Stimulated activated CD4-positive, alpha-beta T cell treated with anti-CD3 and anti-CD28 coated beads, TNF-alpha, amount 100 ng/mL, for 24 hours (primary cell): ENCODE measurements at places on chromosomes 13 and 19.
A peak's percentile ranks its signal among the peaks of the same experiment; 100 is the strongest.

DNA sequence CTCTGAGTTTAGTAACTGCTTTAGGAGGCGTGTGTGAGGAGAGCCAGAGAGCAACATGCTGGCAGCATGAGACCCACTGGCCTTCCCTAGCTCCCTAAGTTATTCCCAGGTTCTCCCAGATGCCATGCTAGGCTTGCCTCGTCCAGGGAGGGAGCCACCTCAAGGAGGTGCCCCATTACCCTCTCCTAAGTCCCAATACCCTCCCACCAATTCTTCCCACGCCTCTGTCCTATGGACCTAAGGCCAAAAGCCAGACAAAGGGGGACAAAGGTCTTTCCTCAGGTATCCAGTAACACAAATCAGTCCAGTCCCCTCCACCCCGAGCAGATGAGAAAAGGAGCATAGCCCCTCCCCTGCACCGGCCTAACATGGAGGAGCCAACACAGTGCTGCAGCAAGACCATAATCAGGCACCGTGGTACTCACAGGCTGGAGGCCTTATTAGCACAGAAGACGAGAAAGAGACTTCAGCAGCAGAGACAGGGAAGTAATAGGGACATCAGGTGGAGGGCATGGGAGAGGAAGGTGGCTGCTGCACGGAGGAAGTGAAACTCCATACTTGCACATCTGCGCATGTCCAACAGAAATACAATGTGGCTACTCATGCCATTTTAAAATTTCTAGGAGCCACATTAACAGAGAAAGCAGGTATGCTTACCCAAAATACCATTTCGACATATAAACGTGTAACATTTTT is 46.3 kb downstream of the BRD4 start:
- DNase-seq: no peak

GRCh38 chr19:29936409-29936808 is 5.6 kb upstream of the URI1 start:
- DNase-seq: no peak

DNA sequence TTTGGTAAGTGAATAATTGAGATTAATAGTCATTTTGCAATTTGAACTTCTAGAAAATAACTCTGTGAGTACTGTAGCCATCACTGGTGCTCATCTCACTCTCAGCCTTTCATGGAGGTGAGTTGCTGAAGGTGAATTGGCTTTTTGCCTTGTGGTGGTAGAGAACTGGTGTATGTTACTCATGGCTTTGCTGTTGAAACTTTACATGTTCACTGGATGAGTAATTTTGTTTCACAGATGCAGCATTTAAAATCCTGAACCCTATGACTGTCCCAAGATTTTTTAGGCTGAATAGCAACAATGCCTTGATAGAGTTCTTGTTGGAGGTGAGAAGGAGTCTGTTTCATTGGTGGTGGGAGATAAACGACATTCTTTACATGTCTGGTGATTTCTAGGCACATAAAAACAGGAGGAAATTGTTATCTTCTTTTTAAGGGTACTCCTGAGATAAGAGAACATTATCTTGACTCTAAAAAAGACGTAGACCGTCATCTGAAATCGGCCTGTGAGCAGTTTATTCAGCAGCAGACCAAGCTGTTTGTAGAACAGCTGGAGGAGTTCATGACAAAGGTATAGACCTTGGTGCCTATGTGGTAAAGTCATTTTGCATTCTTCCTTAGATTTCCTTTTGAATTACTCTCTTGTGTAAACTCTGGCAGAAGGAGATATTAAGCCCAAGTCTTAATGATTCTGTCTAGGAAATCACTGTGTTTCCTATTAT is 53.9 kb downstream of the COG3 start:
- no peak for DNase-seq

GRCh38 chr19:13918726-13919411 is 12.9 kb downstream of the CC2D1A start:
- DNase-seq: no peak

DNA sequence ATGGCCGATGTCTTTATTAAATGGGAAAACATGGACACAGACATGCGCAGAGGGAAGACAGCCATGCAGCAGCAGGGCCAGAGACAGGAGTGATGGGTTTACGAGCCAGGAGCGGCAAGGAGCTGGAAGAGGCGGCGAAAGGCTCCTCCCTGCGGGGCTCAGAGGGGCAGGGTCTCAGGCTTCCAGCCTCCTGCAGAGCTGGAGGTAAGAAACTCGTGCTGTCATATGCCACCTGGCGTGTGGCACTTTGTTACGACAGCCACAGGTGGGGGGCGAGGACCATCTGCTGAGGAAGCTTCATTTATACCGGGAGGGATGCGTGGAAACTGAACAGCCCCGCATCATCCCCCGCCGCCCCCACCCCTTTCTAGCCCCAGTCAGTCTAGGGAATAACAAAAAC is 52.0 kb upstream of the SPACA7 start:
- no peak for DNase-seq

GRCh38 chr13:32187651-32188050 is 127.5 kb downstream of the ZAR1L start:
- DNase-seq: no peak

GRCh38 chr13:39913339-39913738 is 257.9 kb downstream of the COG6 start:
- DNase-seq: no peak

- DNase-seq: no peak
Observed at GRCh38 chr13:45296259-45296658, 44.7 kb downstream of the TPT1 start.

DNA sequence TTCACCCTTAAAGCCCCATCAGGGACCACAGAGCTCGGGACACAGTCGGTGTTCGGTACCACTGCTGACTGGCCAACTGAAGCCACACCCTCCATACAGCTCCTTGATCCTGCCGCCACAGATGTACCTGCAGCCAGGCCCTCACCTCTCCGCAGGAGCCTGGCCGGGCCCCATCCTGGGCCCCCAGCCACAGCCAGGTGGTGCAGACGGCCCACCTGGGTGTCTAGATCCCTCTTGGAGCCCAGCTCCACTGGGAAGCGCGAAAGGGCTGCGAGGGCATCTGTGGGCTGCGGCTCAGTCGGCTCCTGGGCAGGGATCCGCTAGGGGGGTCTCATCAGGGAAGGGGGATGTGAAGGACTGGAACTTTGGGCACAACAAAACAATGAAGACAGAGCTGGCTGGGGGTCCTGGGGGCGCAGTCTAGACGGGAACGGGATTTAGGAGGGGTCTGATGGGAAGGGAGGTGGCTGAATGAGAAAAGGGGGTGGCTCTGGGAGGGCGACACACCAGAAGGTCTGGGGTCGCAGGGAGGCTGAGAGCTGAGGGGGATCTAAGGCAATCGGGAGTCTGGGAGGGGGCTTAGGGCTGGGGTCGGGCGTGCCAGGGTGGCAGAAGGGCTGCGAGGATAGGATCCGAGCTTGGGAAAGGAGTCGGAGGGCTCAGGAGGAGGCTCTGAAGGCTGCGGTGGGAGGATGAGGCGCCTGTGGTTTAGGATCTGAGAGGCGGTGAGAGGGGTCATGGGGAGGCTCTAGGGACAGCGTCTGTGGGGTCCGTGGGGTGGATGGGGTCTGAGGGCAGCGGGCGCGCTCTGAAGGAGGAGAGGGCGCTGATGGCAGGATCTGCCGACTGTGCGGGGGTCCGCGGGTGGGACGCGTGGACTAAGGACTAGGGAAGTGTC is 15.8 kb downstream of the PRODH2 start:
- DNase-seq: no peak

- no peak for DNase-seq
Observed at GRCh38 chr13:61192826-61193225, 222.8 kb downstream of the PCDH20 start.

DNA sequence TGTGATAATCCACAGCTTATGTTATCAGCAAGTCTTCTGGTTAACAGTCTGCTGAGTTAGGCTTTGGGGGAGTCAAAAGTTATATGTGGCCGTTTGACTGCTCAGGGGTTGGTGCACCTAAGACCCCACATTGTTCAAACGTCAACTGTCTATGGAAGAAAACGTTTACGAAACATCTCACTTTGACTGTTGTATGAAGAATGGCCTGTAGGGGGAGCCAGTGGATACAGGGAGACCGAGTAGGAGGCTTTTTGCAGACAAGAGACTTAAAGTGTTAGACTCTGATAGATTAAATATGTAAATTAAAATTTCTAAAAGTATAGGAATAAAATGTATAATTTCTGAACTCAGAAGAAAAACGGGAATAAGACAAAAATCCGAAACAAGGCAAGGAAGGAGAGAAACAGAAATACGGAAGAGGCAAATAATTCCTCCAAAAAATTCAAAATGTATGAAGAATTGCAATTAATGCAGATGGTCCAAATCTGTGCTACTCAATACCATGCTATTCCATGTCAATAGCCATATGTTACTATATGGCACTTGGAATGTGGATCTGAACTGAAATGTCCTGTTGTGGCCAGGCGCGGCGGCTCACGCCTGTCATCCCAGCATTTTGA is 37.8 kb downstream of the TNFSF14 start:
- DNase-seq: peak; percentile 88

DNA sequence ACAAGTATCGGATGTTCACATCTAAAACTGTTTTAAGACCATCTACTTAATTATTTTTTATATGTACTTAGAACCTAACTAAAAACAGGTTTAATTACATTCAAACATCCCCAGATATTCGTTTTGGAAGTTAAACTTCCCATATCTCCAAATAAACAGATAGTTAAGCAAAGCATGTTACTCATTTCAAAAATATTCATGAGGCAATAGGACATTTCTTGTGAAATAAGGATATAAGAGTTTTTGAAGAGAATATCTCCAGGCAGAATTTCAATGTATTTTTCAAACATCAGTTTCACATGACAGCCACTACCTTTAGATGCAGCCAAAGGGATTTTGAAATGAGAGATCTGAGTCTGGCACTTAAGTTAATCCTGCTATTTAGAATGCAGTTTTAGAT is 697.5 kb downstream of the SLITRK1 start:
- DNase-seq: no peak

DNA sequence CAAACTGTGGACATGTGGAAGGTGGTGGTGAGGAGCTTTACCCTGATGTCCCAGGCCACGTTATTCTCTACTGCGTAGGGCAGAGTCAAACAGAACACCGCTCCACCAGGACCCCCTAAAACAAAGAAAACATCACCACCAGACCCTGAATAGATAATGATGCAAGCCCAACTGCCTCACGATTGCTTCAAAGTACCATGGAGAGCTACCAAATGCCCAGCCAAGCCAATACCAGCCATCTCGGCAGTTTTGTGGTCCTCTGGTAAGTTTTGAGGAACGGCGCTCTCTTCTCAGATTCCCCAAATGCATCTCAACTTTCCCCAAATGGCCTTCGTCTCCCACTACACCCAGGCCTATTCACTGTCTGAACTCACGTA is 5.6 kb downstream of the RANBP3 start:
- DNase-seq: no peak

GRCh38 chr19:30598688-30599087 is 226.5 kb downstream of the ZNF536 start:
- no peak for DNase-seq

DNA sequence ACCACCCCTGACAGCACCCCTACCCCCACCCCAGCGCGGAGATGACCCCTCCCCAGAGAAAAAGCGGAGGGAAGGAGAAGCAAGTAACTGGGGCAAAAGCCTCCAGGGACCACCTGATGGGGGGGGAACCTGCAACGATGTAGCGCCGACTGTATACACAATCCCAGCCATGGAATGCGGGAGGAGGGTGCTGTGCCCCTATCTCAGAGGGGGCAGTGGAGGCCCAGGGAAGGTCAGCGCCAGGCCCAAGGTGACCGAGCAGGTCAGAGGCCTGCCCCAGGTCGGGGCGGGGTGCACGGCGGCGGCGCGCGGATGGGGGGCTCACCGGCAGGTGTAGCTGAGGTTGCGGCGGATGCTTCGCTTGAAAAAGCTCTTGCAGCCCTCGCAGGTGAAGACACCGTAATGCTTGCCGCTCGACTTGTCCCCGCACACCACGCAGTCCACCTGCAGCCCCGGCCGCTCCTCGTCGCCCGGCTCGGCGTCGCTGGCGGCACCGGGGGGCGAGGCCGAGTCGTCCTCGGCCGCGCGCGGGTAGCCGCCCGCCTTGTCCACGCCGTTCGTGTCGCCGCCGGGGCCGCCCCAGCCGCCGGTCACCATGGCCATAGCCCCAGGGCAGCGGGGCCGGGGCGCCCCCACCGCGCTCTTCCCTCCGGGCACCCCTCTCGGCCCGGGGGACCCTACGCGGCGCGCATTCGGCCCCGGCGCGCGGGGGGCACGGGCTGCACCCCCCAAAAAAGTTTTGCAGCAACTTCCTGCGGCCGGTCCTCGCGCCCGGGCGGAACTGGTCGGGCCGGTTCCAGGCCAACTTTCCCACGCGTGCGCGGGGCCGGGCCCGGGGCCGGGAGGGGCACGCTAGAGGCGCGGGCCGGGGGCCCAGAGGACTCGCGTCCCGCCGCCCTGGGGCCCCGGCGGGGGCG is 843 bp downstream of the NR2F6 start:
- DNase-seq: no peak

DNA sequence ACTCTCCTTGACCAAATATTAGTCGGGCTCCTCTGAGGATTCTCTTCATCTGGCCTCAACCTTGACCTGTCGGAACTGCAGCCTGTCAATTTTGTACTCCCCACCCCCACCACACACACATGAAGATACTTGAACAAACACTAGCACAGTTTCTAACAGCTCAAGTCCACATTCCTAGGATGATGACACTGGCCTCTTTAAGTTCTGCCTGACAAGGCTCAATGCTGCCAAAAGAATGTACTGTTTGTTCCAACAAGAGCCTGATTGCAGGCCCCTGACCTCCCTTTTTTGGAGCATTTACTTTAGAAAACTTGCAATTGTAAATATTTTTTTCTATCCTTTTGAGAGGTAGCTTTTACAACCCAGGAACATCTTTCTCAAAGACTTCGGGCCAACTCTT is 169.2 kb upstream of the IRS2 start:
- DNase-seq: no peak

- DNase-seq: no peak
Observed at GRCh38 chr13:75968103-75968838, 332.1 kb downstream of the LMO7 start.

DNA sequence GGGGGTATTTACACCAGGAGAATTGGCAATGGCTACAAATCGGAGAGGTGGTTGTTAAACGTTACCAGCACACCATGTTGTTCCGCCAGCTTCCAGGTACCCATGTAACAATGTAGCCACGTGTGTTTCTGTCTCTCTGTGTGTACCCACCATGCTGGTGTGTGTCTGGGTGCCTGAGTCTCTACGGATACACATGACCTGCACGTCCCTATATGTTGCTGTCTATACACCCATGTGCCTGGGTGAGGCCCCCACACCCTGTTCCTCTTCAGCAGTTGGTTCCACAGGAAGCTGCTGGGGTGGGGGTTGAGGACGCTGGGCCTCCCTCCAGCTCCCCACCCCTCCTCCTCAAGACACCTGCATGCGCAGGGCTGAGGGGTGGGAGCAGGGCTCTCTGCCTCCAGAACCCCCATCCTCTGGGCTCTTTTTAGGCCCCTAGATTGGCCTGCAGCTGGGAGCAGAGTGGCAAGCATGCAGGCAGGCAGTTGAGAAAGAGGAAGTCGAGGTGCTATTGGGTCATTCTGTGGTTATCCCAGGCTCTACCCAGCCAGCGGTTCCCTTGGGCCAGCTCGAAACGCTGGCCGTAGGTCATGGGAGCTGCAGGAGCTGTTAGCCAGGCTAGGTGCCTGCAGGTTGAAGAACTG is at the start of gene ARHGEF18:
TSS of gene ARHGEF18 (plus strand) at position 351 of the 644 bp plus-strand sequence. CDS start 13,954 bp downstream, outside the sequence.
- DNase-seq: peak; percentile 52

GRCh38 chr19:27971869-27972268 is 1241.1 kb downstream of the UQCRFS1 start:
- no peak for DNase-seq
